ENCODE measurements at places on chromosomes 1 and 21. TPM values are rescaled to one million over a fixed set of nuclear protein-coding genes. Genes with fewer than 3 reads are reported as not detected.

HES3 gene
- total RNA-seq: not detected

FCGR1A gene
- total RNA-seq: not detected

C1orf185 gene
- total RNA-seq: not detected

APCS gene
- not detected for total RNA-seq

OR2W3 gene
- total RNA-seq: not detected

TMCC2 gene
- total RNA-seq: 5.2 TPM

ZNF695 gene
- total RNA-seq: 17.4 TPM

ERG gene
- not detected for total RNA-seq

HPCA gene
- total RNA-seq: not detected

GRCh38 chr1:19969898-19970660 is 9.3 kb downstream of the PLA2G2A start:
- no peak overlapping the region for H3K4me3 ChIP-seq
- H3K27ac ChIP-seq: no peak overlapping the region
- H3K27me3 ChIP-seq: peaks cover 6% of the 10 kb centered on the region
- H3K36me3 ChIP-seq: no peaks in the 10 kb centered on the region
- no peak for DNase-seq
- no peaks in the 10 kb centered on the region for H3K4me1 ChIP-seq

DNA sequence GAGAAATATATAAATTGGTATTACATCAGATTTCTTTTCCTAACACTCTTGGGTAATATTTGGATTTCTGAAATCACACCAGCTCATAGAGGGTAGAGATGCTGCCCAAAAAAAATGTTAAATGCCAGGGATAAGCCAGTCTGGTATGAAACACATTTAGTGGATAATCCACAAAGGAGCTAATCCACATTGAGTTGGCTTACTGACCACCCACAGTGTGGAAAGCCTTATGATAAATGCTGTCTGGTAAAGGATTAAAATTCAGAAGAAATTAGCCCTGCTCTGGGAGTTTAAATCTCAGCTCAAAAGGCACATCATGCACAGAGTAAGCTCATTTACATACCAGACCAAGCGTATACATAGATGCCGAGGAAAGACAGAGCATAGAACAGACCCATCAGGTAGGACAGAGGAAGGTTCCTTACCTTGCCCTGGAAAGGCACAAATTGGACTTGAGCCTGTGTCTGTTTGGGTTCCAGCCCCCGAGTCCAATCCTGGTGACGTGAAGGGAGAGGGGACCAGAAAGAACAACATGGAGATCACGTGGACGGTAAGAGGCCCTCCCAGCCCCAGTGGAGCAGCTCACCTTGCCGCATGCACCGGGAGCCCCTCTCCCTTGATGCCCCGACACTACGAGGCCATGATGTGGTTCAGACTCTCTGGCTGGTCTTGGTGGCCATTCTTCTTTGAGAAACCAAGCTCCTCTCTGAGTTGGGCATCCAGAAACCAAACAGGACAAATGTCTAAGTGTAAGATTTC is 62.9 kb upstream of the CNTN2 start:
- no peaks in the 10 kb centered on the region for H3K4me1 ChIP-seq
- peaks cover 30% of the 10 kb centered on the region for H3K36me3 ChIP-seq
- DNase-seq: no peak
- no peak overlapping the region for H3K4me3 ChIP-seq
- H3K27ac ChIP-seq: no peak overlapping the region
- H3K27me3 ChIP-seq: no peaks in the 10 kb centered on the region

- H3K36me3 ChIP-seq: no peaks in the 10 kb centered on the region
- H3K4me3 ChIP-seq: no peak overlapping the region
- H3K4me1 ChIP-seq: no peaks in the 10 kb centered on the region
- no peaks in the 10 kb centered on the region for H3K27me3 ChIP-seq
These were observed 478.1 kb downstream of the TTLL7 start for GRCh38 chr1:83520797-83521196.

DNA sequence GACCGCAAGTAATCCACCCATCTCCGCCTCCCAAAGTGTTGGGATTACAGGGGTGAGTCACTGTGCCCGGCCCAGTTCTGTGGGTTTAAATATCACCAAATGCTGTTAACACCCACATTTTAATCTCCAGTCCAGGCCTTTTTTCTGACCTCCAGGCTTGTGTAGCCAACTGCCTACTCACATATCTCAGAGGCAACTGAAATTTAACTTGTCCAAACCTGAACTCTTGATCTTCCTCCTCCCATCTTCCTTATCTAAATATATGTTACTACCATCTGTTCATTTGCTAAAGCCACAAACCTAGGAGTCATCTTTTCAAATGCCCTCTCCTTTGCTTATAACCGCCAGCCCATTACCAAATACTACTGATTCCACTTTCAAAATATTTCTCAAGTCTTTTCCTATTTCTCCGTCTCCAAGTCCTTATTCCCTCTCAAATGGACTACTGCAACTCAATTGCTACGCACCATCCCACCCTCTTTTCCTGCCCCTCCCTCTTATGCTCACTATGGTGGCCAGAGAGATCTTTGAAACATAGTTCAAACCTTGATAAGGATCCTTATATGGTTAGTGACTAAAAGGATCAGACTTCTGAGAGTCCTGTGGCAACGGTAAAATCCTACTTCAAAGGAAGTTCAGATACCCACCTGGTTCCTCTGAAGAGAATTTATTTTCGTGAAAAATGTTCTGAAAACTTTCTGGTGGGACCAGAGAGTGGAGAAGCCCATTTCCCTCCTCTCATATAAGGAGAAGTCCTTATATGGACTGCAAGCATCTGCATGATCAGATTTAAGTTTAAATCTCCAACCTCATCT is 78.5 kb upstream of the CDC42BPA start:
- no peaks in the 10 kb centered on the region for H3K36me3 ChIP-seq
- DNase-seq: peak; percentile 17
- H3K27me3 ChIP-seq: 0 out of 2 replicates have a peak, but pooled peaks cover 4% of the 10 kb centered on the region
- no peak overlapping the region for H3K4me3 ChIP-seq
- H3K4me1 ChIP-seq: peaks cover 1% of the 10 kb centered on the region

DNA sequence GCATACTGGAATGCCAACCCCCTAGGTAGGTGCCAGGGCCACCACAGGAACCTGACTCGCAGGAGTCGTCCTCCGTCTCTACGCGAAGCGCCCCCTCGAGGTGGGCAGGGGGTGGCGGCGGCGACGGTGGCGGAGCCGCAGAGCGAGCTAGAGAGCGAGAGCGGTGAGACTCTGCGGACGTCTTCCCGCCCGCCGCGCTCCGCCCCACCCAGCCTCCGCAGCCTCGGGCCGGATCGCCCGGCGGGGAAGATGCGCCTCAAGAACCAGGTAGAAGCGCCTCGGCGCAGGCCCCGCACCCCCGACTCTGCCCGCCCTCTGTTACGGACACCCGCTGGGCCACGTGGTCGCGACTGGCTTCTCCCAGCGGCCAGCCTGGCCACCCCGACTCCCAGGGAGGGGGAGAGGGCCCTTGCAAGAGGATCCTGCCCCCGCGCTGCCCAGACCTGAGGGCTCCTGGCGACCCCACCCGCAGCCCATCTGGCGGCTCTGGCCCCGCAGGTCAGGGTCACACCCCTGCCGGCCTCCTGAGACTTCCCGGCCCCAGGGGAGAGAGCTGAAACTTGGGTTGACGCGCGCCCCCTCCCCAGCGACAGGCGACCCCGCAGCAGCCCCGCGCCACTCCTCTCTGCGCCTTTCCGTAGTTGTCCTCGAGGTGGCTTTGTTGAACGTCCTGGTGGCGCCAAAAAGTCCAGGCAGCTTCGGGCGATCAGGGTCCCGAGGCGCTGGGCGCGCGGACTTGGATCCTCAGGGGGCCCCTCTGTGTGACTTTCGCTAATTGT is 24.4 kb upstream of the AGBL4 start:
- DNase-seq: no peak
- no peak overlapping the region for H3K27ac ChIP-seq
- no peaks in the 10 kb centered on the region for H3K4me1 ChIP-seq
- no peak overlapping the region for H3K4me3 ChIP-seq
- no peaks in the 10 kb centered on the region for H3K36me3 ChIP-seq

GRCh38 chr1:63718541-63718970 is 55.3 kb upstream of the ROR1 start:
- H3K4me3 ChIP-seq: no peak overlapping the region
- H3K27me3 ChIP-seq: no peaks in the 10 kb centered on the region
- no peaks in the 10 kb centered on the region for H3K36me3 ChIP-seq
- no peak for DNase-seq
- no peak overlapping the region for H3K27ac ChIP-seq
- H3K4me1 ChIP-seq: peaks cover 9% of the 10 kb centered on the region

- no peak overlapping the region for H3K27ac ChIP-seq
- no peak overlapping the region for H3K4me3 ChIP-seq
- no peaks in the 10 kb centered on the region for H3K27me3 ChIP-seq
- DNase-seq: no peak
- H3K36me3 ChIP-seq: peaks cover 16% of the 10 kb centered on the region
- H3K4me1 ChIP-seq: peaks cover 9% of the 10 kb centered on the region
These were observed 70.7 kb downstream of the CAPZB start for GRCh38 chr1:19414515-19415121.

DNA sequence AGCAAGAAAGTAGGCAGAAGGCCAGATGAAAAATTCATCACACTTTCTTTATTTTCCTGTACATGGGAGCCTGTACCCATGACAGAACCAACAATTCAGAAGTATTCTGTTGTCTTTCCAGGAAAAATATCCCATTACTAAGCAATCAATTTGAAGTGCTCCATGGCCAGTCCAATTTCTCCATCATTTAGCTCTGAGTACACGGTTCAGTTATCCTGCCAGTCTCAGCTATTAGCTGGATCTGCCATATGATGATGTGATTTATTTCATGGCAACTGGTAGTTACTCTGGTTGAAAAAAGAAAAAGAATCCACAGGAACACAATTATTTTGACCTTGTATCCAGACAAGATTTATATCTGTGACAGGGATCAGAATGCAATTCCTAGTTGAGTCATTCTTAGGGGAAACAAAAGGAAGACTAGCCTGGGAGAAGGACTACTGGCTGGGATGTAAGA is 70.6 kb upstream of the GORAB start:
- H3K27me3 ChIP-seq: no peaks in the 10 kb centered on the region
- H3K4me3 ChIP-seq: no peak overlapping the region
- H3K27ac ChIP-seq: no peak overlapping the region
- H3K4me1 ChIP-seq: no peaks in the 10 kb centered on the region
- no peak for DNase-seq

DNA sequence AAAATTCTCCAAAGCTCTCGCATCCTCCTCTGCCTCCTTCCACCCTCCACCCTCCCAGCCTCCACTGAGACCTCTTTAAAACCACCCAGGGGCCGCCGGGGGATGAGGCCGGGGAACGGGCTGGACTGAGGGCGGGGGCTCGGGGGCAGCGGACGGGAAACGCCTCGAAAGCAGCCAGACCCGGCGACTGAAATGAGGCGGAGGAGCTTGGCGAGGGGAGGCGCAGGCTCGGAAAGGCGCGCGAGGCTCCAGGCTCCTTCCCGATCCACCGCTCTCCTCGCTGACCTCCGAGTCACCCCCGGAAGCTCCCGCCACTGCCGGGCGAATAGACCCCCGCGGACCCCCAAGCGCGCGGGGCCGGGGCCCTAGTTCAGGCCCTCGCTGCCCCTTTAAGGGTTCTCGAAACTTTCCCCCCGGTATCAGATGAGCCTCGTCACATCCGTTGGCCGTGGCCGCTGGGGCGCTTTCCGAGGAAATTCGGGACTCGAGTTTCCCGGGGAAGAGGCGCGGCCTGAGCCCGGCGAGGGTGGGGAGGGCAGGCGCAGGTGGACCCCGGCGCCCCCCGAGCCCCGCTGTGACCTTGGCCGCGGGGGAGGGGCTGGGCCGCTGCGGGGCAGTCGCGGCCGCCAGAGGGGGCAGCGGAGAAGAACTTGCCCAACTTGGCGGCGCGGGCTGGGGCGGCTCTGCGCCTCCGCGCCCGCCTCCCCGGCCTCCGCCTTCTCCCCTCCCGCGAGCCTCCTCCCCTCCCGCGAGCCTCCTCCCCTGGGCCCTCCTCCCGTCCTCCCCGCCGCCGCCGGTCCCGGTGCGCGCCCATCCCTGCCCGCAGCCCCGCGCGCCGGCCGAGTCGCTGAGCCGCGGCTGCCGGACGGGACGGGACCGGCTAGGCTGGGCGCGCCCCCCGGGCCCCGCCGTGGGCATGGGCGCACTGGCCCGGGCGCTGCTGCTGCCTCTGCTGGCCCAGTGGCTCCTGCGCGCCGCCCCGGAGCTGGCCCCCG is at the start of gene BACE2:
BACE2 (plus strand) TSS at position 813 of the 995 bp plus-strand sequence; CDS start at position 917, 104 bp downstream.
- no peaks in the 10 kb centered on the region for H3K36me3 ChIP-seq
- H3K27me3 ChIP-seq: no peaks in the 10 kb centered on the region
- DNase-seq: no peak

- no peak overlapping the region for H3K27ac ChIP-seq
- no peak for DNase-seq
- H3K27me3 ChIP-seq: no peaks in the 10 kb centered on the region
- no peaks in the 10 kb centered on the region for H3K36me3 ChIP-seq
- H3K4me3 ChIP-seq: no peak overlapping the region
These were observed 1702.9 kb upstream of the B3GALT2 start for GRCh38 chr1:194889310-194889709.

GRCh38 chr1:239321877-239322276 is 64.5 kb upstream of the CHRM3 start:
- H3K27me3 ChIP-seq: no peaks in the 10 kb centered on the region
- no peaks in the 10 kb centered on the region for H3K36me3 ChIP-seq
- H3K4me1 ChIP-seq: no peaks in the 10 kb centered on the region
- no peak overlapping the region for H3K27ac ChIP-seq

DNA sequence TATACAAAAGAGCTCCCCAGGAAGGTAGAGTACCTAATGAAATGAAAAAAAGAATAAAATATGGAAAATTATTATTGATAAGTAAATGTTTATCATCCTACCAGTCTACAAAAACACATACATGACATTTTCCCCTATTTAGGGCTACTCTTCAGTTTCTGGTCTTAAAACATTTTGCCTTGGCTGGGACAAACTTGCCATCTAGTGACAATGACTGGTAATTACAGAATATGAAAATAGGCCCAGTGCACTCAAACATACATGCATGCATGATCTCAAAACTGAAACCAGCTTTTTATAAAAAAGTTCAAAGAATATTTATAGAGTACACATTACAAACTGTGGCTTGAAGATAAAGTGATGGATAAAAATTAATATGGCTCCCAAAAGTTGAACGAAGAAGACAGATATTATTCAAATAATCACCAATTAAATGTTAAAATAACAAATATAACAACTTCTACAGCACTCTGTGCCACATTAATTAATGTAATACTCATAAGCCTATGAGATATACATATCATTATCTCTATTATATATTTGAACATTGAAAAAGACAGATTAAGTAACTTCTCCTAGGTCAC is 10.5 kb upstream of the RNPC3 start:
- no peaks in the 10 kb centered on the region for H3K36me3 ChIP-seq
- no peak overlapping the region for H3K4me3 ChIP-seq
- no peaks in the 10 kb centered on the region for H3K27me3 ChIP-seq
- no peak overlapping the region for H3K27ac ChIP-seq
- no peaks in the 10 kb centered on the region for H3K4me1 ChIP-seq

- no peaks in the 10 kb centered on the region for H3K36me3 ChIP-seq
- peaks cover 7% of the 10 kb centered on the region for H3K27me3 ChIP-seq
- DNase-seq: no peak
- H3K4me3 ChIP-seq: no peak overlapping the region
- no peaks in the 10 kb centered on the region for H3K4me1 ChIP-seq
- H3K27ac ChIP-seq: no peak overlapping the region
These were observed 10.4 kb upstream of the FCMR start for GRCh38 chr1:206932177-206932576.
